ENCODE measurements at places on chromosomes 7 and 10.

DNA sequence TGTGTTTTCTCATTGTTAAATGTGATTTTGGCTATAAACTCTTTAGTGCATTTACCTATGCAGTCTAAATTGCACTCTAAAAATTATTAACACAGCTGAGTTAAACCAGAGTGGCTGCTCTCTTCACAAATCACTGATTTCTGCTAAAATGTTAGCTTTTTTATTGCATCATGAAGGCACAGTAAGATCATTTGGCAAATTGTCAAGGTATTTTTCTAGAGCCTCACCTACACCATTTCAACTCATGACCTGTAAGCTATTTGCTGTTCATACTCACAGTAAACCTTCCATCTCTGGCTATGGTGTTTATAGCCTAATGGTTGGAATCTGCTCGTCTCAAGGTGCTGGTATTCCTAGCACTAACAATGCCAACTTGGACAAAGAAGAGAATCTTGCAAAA lies 25.7 kb downstream of the NDUFB2 start:
- DNase-seq = no peak

- no peak for DNase-seq
Measured at GRCh38 chr10:80464557-80465450, 10.7 kb downstream of the TSPAN14 start.

GRCh38 chr7:104789780-104790179 lies 224.2 kb upstream of the KMT2E start:
- no peak for DNase-seq

- DNase-seq = no peak
Measured at GRCh38 chr7:142375710-142376313, 118.0 kb upstream of the PRSS58 start.

GRCh38 chr7:26670290-26670689 lies 194.1 kb downstream of the SKAP2 start:
- DNase-seq = no peak

GRCh38 chr7:137880432-137880831 lies 33.7 kb upstream of the DGKI start:
- DNase-seq = no peak

DNA sequence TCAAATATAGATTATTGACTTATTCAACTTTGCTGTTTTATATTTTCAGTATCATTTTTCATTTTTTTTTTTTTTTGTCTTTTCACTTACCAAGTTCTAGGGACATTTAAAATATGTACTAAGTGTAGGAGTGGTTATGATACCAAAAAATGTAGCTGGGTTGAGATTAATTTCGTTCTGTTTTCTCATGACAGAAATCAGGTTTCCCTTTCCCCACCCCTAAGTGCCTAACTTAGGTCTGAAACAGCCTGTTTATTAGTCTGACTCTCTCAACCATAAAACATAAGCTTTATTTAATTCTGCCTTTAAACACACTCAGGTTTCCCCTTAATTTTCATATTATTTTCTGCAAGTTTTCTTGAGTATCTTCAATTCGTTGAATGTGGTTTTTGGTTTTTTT lies 22.1 kb downstream of the TMEM106B start:
- no peak for DNase-seq

- DNase-seq = peak; percentile 38
Measured at GRCh38 chr7:50312250-50313162, 8.0 kb downstream of the IKZF1 start.

DNA sequence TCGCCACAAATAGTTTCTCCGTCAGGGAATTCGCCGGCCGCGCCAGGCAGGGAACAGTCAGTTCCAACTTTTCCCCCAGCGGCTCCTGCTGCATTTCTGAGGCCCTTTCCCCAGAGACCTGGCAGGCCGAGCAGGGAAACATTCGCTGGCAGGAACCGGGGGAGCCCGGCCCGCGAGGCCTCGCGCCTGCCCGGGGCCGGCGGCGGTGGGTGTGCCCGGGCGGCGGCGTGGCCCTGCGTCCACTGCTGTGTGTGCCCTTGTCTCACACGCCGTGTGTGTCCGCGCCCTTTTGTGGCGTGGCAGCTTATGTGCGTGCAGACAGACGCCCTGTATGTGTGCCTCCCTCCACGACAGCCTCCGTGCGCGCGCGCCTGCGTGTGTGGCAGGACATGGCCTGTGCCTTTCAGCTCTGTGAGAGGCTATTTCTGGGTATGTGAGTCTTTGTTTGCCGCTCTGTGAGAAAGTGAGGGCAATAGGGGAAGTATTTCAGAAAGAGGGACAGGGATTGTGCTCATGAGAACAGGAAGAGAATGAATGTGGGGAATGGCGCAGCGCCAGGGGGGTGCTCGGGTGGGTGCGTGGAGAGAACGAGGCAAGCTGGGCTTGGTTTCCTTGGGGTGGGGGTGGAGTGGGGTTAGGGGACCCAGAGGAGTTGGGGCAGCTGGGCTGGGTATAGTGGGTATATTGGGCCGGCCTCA lies 689 bp upstream of the SMARCD3 start:
- peak; percentile 19 for DNase-seq

GRCh38 chr7:112306903-112307302 lies 100.4 kb downstream of the ZNF277 start:
- no peak for DNase-seq

DNA sequence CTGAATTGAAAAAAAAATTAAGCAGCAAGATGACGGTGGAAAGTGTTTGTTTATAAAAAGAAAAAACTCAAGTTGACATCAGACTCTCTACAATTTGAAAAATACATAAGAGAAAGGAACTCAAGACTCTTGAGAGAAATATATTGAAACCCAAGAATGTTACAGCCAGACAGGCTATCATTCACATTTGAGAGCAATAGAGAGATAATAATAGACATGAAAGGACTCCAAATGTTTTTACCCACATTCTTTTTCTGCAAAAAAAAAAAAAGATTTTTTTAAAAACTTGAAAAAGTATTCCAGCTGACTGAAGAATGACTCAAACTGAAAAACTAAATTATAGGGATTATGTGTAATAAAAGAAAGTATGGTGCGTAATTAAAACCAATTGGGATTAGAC lies 532.4 kb downstream of the INHBA start:
- no peak for DNase-seq

DNA sequence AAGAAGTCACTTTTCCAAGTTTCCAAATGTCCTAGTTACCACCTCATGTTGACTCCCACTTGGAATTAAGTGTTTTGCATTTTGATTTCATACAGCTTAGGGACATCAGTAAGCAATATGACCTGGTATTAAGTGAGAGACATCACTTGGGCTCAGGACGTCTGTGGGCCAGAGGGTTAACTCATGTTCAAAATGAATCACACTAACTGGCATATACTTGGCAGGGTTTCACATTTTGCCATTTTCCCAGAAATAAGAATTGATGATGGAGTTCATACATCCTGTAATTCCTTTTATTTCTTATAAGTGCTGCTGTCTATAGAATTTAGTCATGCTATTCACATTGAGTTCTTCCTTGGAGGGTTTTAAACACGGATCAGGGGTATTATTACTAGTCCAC lies 516.5 kb downstream of the PHTF2 start:
- no peak for DNase-seq

DNA sequence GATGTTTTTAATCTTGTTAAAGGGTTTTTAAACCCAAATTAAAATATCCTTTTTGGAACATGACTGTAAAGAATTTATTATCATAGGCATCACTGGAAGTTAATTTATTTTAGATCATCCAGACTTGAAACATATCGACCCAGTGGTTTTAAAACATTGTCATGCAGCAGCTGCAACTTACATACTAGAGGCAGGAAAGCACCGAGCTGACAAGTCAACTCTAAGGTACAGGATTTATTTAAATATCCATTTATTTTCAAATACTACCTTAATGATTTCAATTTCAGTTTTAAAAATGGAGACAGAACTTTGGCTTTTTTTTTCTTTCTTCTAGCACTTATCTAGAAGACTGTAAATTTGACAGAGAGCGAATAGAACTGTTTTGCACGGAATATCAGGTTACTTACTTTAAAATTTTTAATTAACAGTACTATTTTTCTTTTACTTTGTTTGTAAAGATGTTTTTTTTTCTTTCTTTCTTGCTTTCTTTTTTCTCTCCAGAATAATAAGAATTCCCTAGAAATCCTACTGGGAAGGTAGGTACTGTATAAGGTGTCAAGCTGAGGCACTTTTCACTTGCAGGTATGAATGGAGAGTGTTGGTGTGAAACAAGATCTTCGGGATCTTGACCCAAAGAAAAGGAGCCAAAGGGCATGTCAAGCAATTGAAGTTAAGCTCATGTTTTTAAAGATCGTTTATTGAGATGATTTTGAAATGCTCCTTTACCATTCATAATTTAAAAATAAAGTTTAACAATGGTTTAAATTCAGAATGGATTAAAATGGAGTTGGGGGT lies 1.8 kb downstream of the COMMD3 start:
- DNase-seq = no peak

- peak; percentile 52 for DNase-seq
Measured at GRCh38 chr10:30502266-30503060, 68.5 kb downstream of the MAP3K8 start.

DNA sequence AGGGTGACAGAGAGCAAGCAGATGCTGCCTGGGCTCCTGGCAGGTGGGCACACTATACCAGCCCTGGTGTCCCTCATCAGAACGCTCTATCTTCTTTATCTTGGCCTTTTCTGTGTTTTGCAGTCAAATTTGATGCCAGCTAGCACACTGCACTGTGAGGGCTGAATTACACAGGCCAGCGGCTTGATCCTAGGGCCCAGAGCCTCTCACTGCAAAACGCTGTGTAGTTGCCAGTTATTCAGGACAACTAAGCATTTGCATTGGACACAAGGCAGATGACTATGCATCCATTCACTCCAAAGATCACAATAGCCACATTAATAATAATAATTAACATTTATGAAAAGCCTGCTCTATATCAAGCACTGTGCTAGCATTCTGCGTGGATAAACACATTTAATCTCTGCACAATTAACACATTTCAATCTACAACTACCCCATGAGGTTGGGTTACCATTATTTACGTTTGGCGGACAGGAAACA lies 100.3 kb downstream of the PAXIP1 start:
- no peak for DNase-seq
